ENCODE measurements at places on chromosomes 3 and 15. TPM values are rescaled to one million over a fixed set of nuclear protein-coding genes. Genes with fewer than 3 reads are reported as not detected.

DNA sequence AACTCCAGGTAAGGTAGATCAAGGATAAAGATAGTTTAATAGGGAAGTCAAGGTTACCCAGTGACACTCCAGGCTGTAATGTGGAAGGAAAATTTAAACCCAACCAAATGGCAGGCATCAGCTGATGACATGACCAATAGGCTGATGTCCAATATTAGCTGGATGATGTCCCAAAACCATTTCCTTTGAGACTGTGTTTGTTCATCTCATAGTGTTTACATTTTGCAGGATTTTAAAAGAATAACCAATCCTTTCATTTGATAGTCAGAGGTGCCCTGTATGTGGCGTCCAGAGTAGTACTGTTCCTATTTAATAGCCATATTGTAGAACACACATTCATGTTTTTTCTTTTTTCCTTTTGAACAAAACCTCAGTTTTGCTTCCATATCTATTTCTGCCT lies 23.3 kb upstream of the TMEM158 start:
- no peak for DNase-seq

- no peak for DNase-seq
Measured at GRCh38 chr15:52414936-52415335, 113.7 kb downstream of the MYO5A start.

DNA sequence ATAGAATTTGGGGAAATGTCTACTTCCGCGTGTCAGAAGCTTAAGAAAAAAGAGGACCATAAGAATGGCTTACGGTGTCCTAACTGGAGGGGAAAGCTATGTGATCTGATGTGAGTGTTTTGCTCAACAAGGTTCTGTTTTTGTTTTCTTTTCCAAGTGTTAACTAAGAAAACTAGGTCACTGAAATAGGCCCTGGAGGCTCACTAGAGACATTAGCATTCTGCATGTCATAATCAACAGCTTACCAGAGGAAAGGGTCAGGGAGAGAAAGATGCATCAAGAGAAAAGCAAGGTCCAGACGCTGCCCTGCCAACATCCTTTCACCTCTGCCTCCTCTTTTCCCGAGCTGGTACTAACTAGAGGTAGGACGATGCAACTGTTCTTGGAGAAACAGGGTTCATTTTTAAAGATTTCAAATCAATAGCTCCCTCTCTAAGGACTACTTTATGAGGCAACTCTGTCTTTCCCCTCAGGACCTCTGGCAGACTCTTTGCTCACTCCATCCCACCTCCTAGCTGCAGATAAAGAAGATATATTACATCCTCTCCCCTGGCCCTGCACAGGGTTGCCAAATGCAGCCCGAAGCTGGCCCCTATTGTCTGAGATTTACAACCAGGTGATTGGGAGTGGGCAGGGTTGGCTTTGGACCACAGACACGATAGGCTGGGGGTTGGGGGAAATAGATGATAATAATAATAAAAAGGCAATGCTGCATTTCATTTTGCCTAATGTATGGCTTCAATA lies 209.9 kb upstream of the SLC2A2 start:
- no peak for DNase-seq

GRCh38 chr3:42906070-42906847 lies at the start of gene ZNF662:
Gene ZNF662 (plus strand): TSS chr3:42906142. CDS start chr3:42908115, 1,973 bp downstream.
- no peak for DNase-seq

The KCNH8 gene
- not detected for total RNA-seq

The CLDN18 gene
- total RNA-seq, result 0.12 TPM

The DZIP1L gene
- 4.0 TPM for total RNA-seq

The C3orf22 gene
- not detected for total RNA-seq

The ZDHHC23 gene
- total RNA-seq, result 2.0 TPM
